ENCODE measurements at places on chromosomes 6 and 20. TPM values are rescaled to one million over a fixed set of nuclear protein-coding genes. Genes with fewer than 3 reads are reported as not detected.
A peak's percentile ranks its signal among the peaks of the same experiment; 100 is the strongest.

Gene ASIP
- total RNA-seq: not detected

Gene PPIL6
- not detected for total RNA-seq

Gene SRXN1
- 19.4 TPM for total RNA-seq

- peaks cover 19% of the 10 kb centered on the region for H3K36me3 ChIP-seq
- H3K27me3 ChIP-seq: peaks cover 6% of the 10 kb centered on the region
- DNase-seq: no peak
- peak overlapping the region; percentile 59 for H3K4me3 ChIP-seq
- peaks cover 29% of the 10 kb centered on the region for H3K4me1 ChIP-seq
Observed at GRCh38 chr6:32271429-32271828, 47.6 kb upstream of the NOTCH4 start.

DNA sequence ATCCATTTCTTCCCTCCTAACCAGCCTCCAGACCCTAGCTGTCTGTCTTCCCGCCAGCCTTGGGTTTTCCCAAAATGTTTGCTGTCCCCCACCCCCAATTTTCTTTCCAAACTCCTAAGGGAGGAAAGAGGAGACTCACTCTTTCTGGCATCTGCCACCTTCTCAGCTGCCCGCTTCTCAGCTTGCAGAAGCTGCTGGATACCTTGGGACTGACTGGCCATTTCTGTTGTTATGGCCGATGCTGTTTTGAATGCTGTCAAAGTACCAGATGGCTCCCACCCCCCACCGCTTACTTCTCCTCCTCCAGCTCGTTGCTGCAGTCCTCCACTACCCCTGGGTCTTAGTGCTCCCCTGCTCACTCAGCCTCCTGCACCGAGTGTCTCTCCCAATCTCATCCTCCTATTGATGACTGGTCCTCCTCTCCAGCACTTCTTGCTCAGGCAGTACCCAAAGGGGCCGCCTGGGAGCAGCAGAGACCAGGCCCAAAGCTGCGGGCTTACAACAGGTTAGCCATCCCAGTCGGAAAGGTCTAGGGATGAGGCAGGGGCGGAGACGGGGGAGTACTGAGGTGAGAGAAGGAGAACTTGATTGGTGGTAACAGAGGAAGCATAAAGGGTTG lies at the start of gene ATP6V1G2:
TSS of gene ATP6V1G2 (minus strand) at position 270 of the 619 bp plus-strand sequence. CDS start at position 221, 49 bp downstream.
- peak within 1 kb of the TSS; percentile 99 for H3K4me3 ChIP-seq
- peaks cover 31% of the 10 kb centered on the region for H3K4me1 ChIP-seq
- peaks cover under 1% of the 10 kb centered on the region for H3K36me3 ChIP-seq
- peak; percentile 82 for DNase-seq
- no peaks in the 10 kb centered on the region for H3K27me3 ChIP-seq

DNA sequence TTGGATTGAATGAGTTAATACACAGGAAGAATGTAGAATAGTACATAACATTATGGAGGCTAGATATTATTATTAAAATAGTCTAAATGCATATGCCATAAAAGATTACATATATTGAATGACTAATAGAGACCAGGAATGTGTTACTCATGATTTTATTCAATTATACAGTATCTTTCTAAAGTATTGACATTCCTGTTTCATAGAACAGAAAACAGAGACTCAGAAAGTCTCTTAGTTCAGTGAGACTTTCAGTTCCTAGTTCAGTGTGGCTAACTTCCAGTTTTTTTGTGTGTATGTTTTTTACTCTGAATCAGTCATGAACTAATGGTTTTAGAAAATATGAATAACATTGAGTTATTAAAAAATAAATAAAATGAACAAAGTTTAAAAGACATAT lies 34.6 kb upstream of the TMEM244 start:
- no peak overlapping the region for H3K4me3 ChIP-seq
- no peaks in the 10 kb centered on the region for H3K4me1 ChIP-seq
- no peak for DNase-seq
- H3K27ac ChIP-seq: no peak overlapping the region

GRCh38 chr20:24987873-24988835 lies 4.4 kb downstream of the APMAP start:
- H3K4me3 ChIP-seq: peak overlapping the region; percentile 91
- no peaks in the 10 kb centered on the region for H3K27me3 ChIP-seq
- peaks cover 31% of the 10 kb centered on the region for H3K36me3 ChIP-seq
- peak overlapping the region; percentile 74 for H3K27ac ChIP-seq
- no peak for DNase-seq
